GM19239 (cell line): ENCODE measurements at places on chromosomes 4 and X.

DNA sequence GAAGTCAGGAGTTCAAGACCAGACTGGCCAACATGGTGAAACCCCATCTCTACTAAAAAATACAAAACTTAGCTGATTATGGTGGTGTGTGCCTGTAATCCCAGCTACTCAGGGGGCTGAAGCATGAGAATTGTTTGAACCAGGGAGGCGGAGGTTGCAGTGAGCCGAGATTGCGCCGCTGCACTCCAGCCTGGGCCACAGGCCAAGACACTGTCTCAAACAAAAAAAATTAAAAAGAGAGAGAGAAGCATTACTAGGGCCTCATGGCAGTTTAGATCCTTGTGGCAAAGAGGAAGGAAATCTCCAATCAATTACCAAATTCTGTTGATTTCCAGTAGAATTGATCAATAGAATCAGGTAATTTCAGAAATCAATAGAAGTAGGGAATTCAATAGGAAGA, 16.8 kb upstream of the SLC34A2 start:
- no peak for DNase-seq

GRCh38 chr4:2652415-2653160, 103.5 kb downstream of the TNIP2 start:
- no peak for DNase-seq

DNA sequence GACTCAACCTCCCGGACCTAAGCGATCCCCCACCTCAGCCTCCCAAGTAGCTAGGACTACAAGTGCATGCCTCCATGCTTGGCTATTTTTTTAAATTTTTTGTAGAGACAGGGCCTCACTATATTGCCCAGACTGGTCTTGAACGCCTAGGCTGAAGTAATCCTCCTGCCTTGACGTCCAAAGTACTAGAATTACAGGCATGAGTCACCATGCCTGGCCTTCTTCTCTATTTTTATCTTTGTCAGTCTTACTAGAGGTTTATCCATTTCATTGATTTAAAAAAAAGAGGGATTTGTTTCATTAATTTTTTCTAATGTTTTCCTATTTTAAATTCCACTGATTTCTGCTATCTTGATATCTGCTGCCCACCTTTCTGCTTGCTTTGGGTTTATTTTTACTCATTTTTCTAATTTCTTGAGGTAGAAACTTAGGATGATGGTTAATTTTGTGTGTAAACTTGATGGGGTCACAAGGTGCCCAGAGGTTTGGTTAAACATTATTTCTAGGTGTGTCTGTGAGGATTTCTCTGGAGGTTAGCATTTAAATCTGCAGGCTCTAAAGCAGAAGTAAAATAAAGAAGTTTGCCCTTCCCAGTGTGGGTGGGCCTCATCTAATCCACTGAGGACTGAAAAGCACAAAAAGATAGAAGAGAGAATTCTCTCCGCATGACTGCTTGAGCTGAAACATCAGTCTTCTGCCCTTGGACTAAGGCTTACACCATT, 116.2 kb upstream of the DCLK2 start:
- DNase-seq, result no peak

DNA sequence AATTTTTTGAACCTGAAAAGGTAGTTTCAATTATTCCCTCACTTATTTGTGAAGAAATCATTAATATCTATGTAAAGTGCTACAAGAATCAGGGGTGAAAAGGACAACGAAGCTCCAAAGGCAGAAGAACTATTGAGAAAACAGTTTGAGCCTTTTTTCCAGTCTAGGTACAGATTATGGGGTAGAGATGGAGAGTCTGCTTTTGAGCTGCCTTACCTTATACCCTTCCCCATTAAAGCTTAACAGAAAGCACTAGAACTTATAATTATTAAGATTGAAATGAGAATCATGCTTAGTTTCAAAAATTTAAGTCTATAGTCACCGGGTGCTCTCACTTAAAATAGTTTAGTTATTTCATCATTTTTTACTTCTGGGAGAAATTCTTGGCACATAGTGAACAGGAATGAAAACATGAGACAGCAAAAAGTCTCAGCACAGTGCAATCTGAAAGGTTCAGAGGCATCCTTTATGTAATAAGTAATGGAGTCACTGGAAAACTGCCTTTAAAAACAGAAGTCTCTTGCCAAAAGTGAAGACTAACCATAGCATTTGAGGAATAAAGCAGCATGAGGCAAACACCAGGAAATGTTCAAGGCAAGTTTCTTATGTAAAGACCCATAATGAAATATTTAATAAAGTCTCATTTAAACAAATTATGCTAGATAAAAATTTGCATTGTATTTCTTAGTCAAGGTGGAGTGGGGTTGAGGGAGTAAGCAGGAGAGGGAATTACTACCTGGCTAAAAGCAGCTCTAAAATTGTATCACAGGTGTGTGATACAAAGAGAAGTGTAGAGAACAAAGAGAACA, 5.1 kb upstream of the DCLK2 start:
- no peak for DNase-seq

DNA sequence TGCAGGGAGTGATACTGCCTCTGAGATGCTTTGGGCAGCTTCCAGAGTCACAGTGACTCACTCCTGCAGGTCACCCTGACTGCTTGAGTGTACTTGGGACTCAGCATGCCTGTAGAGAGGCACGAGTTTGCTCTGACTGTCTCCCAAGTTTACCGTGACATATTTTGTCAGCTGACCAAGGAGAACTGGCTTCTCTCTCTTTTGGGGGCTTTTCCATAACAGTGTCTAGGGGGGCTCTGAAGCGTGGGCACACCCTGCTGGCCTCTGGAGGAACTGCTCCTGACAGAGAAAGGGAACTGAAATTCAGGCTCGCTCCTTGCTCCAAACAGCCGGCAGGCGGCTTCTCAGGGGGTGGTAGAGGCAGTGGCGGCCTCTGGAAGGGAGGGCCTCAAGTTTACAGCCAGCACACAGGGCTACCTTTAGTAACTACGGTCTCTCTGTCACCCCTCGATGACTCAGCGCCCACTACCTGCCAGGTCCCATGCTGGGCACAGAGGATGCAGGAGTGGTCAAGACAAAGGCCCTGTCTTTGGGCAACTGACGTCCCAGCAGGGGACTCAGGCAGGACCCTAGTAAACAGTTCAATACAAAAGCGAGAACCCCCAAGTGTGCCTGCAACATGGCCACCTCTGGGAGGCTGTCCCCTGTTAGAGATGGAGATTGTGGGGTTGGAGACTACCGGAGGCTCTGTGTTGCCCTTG, 17.8 kb downstream of the ZNF185 start:
- DNase-seq, result peak; percentile 34

DNA sequence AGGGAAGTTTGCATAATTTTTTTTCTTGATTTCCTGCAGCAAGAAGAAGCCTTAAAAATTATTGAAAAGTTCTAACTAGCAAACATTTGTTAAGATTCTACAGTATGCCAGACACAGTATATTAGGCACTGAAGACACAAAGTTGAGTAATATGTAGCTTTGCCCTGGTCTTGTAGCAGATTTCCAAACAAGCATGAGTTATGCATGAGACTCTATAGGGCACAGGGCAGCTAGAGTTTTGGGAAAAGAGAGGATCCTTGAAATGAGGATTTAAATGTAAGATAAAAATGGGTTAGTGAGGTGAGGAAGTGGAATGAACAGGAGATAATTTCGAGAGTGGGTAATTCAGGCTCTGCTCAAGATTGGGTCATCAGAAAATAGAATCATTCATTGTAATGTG, 8.6 kb upstream of the GPRIN3 start:
- DNase-seq, result no peak

- no peak for DNase-seq
These were observed 59.5 kb downstream of the NSG1 start for GRCh38 chr4:4446434-4446833.

DNA sequence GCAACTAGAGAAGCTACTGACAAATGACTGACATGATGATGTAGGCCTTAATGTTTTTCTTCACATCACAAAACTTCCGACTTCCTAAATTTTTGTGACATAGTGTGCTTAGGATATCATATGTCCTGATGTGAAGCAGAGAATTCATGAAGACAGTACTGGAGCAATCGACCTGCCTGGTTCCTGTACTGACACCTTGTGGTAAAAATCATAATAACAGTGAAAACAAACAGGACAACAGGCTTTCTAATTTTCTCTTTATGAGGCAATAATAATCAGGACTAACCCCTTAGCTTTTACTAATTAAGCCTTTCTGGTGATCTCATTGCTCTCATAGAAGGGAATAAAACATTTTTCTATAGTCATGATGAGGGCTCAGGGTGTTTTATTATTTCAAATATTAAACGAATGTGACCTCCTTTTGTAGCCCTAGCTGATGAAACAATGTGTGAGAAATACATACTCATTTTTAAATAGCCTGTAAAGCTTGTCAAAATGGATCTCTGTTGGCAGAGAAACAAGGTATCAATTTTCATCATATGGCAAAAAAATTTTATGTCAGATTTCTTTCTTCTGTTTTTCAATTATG, 158.4 kb downstream of the TENT5D start:
- no peak for DNase-seq

DNA sequence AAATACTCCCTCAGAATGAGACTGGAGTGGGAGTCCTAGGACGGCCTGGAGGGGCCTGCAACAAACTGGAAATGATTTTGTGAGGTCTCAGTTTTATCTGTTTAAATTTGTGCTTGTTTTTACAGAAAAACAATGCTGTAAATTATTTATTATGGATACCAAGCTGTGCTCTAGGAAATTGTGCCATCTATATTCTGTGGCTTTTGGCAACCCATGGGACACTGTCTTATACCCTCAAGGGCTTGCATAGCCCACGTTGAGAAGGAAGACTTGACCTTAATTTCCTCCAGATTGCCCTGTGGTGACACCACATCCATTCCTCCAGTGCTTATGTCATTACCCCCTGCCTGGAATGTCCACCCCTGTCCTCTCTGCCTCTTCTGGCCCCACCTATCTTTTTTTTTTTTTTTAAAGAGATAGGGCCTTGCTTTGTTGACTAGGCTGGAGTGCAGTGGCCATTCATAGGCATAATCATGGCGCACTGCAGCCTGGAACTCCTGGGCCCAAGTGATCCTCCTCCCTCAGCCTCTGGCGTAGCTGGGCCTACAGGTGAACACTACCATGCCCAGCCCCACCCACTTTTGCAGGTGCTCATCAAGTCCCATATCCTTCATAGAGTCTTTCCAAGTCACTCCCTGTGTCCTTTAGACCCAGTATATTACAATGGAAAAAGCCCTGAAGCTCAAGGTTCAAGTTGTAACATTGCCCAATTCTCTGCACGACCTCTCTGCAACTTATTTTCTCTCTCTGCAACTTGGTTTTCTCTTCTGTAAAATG, 77.4 kb downstream of the HPRT1 start:
- DNase-seq, result no peak

- no peak for DNase-seq
These were observed 123.3 kb upstream of the STIM2 start for GRCh38 chr4:26737385-26737784.

DNA sequence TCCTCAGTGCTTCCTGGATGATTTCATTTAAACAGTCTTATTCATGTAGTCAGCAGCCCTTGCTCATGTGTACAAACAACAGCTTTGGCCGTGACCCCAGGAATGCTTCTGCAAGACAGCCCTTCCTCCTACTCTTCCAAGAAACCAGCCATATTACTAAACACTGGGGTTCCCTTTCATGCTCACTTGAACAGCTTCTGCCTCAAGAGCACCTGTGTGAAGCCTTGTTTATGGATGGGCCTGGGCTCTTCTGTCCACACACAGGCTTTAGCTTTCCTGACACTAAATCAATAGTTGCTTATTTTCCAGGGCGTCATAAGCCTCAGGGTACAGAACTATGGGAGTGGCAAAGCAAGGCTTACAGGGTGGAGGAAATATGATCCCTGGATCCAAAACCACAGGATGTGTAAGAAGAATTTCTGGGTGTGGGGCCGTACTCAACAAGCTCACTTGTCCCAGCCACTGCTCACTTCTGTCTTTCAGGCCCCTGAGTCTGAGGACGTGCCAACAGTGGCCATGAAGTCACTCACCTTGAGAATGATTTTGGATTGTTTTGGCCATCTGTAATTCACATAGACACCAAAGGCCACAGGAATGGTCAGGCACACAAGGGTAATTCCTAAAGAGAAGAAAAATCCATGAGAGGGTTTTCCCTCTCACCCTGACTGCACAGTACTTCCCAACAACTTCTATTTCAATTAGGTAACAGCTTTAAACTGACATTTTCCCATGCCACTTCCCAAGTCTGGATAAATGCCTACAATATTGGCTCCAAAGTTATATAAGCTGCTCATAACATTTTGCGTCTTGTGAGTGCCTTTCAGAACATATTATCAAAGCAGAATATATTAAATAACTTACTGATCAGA, 17.7 kb downstream of the SLC10A6 start:
- no peak for DNase-seq

- no peak for DNase-seq
These were observed 19.0 kb upstream of the CWH43 start for GRCh38 chr4:48967101-48967500.

- DNase-seq, result no peak
These were observed 373.4 kb downstream of the PDGFC start for GRCh38 chr4:156598138-156598681.

GRCh38 chrX:10177601-10178000, 20.8 kb downstream of the CLCN4 start:
- DNase-seq, result no peak

DNA sequence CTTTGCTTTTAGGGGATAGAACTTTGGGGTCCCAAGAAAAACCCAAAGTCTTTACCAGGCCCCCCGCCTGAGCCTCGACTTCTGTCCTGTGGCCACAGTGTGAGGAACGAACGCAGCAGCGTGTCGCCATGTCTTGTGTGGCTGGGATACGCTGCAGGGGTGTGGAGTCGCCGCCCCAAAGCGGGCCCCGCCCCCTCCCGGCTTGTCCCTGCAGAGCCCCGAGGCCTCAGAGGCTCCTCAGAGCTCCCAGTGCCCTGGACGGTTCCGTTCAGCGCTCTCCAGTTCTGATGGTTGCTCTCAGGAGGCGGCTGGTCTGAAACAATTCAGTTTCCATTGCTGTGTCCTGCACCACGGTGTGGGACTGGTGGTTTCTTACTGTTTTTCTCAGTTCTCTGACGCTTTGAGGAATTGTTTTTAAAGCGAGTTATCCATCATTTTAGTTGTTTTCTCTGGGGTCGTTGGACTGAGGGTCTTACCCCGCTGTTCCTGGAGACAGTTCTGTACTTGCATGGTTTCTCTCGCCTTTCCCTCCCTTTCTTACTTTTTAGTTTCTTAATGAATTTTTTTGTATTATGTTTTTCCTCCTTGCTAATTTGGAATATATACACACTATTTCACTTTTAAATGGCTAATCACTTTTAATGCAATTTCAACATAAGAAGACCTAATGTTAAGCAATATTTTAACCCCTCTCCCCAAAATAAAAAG, 1.6 kb upstream of the IDUA start:
- peak; percentile 68 for DNase-seq

DNA sequence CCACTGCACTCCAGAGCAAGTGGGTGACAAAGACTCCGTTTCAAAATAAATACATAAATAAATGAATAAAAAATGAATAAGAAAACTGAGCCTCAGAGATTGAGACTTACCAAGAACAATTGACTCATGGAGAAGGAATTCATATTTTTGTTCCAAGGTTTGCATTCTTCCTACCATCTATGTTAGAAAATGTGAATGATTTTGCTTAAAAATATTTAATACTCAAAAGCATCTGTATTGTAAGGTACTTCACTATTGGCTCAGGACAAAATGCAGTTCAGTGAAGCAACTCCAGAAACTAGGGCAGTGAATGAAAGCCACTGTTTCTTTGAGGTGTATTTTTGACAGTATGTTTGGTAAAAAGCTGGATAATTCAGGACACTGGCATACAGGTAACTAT, 54.1 kb downstream of the XAGE2 start:
- DNase-seq, result no peak

GRCh38 chr4:121370729-121371325, 10.0 kb downstream of the QRFPR start:
- DNase-seq, result no peak

- no peak for DNase-seq
These were observed 753.6 kb downstream of the RPA4 start for GRCh38 chrX:97637289-97637688.
